ENCODE measurements at places on chromosomes 4 and X.

- DNase-seq: no peak
Measured at GRCh38 chr4:5267408-5267807, 216.1 kb downstream of the STK32B start.

DNA sequence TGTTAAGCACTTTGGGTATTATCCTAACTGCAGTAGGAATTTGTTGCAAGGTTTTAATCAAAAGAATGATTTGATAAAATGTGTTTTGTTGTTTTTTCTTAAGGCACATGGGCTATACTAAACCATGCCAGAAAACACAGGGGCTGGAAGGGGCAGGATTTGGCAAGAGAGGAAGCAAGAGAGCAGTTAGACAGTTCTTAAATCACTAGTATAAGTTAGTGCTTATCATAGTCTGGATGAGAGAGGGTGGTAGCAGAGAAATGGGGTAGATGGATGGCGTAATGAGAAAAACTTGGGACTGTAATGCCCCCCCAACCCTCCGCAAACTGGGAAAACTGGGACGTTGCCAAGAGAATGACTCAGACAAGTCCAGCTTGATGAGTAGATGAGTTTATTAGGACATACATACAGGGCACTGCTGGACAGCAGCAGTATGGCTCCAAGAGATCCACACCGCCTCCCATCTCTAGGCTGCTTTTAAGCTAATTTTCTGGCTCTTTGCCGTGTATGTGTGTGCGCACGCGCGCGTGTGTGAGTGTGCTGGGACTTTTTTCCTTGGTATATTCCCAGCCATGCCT is 151.5 kb downstream of the PDLIM5 start:
- DNase-seq: no peak

DNA sequence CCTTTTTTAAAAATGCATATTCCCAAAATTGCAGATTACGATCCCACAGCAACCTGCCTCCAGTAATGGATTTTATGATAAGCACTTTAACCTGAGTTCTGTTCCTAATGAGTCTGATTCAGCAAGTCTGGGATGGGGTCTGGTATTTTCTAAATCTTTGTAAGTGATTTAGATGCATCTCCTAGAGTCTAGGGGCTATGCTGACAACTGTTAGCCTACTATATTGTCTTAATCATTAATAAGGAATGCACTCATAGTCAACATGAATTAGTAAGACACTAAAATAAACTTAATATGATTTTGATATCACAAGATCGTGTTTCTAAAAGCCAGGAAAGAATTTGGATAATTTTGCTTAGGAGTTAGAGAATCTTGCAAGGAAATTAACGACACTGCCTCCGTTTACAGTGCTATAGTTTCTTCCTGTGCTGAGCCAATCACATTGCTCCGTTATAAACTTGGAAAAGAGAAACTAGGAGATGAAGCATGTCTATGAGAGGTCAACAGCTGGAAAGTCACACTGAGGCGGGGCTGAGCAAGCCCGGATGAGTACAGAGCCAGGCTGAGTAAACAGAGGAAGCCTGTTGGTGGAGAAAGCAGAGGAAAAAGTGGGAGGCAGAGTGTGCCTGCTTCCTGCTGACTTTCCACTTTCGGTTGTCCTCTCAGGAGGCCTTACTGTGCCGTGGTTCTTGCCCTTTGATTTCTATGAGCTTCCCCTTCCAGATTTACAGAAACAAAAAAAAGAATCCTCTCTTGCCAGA is 5.4 kb downstream of the SCARB2 start:
- DNase-seq: no peak

GRCh38 chr4:95910749-95911148 is 70.9 kb downstream of the PDHA2 start:
- DNase-seq: no peak

DNA sequence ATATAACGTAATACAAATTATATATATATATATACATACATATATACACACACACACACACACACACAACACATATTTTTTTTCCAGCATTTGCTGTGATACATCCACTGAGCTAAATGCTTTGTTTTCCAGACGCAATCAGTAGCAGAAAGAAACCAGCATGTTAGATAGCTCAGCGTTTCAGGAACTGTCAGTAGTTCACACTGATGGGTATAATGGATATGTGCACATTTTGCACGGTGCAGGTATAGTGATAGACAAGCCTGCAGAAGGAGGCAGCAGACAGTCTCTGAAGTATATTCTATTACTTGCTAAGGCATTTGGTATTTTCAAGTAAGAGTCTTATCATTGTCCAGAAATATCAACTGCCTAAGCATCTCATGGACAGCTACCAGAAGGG is 741.6 kb upstream of the HS3ST1 start:
- DNase-seq: no peak

GRCh38 chr4:57607566-57608180 is 497.5 kb upstream of the IGFBP7 start:
- DNase-seq: no peak

DNA sequence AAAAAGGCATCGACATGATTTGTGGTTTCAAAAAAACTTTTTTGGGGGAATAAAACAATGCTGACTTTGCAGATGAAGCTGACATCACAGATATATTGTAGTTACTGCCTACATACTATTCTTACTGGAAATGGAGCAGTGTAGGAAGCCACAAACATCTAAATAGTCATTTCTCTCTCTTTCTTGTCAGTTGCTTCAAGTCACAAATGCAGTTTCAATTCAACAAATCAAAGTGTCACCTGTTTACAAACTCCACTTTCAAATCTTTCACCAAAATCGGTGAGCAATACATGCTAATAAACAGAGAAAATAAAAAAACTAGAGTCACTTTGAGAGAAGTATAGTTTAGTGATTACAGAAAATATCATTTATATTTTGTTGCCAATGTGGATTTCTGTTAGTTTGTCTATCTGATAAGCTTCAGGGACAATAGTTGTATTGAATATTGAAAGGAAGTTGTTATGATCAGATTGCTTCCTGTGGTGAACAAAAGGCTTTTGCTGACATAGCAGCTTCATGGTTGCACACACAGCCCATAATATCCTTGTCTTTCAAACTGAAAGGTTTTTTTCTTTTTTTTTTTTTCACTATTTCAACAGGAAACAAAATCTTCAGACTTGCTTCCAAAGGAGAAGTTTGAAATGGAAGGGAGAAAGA is 49.7 kb upstream of the PTPN13 start:
- no peak for DNase-seq

- DNase-seq: peak; percentile 96
Measured at GRCh38 chr4:151541389-151542071, 132.6 kb downstream of the FHIP1A start.

DNA sequence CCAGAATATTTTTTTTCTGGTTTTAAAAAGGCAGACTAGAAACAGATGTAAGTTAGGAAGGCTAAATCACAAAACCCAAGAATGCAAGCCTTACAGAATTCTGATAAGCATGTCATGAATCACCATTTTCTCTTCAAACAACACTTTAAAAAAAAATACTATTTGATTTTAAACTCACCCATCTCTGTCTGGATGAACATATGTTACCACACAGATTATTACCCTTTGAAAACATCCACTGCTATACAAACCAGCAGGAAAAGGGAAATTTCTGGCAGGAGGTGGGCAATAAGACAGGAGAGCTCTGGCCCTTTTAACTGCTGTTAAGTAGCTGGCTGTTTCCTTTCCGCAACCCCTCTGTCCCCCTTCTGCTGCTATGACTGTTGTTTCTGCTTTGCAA is 317.7 kb upstream of the NOCT start:
- DNase-seq: no peak

DNA sequence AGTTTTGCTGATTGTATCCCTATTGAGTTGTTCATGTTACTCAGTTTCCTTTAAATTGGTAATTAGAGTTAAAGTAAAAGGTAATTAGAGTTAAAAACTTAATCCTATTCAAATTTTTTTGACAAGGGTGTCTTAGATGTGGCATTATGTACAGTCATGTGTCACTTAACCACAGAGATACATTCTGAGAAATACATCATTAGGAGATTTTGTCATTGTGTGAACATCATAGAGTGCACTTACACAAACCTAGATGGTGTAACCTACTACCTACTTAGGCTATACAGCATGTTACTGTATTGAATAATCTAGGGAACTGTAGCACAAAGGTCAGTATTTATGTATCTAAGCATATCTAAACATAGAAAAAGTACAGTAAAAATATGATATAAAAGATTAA is 39.2 kb downstream of the BEX3 start:
- no peak for DNase-seq

- DNase-seq: no peak
Measured at GRCh38 chr4:89528526-89529133, 221.0 kb upstream of the GPRIN3 start.

DNA sequence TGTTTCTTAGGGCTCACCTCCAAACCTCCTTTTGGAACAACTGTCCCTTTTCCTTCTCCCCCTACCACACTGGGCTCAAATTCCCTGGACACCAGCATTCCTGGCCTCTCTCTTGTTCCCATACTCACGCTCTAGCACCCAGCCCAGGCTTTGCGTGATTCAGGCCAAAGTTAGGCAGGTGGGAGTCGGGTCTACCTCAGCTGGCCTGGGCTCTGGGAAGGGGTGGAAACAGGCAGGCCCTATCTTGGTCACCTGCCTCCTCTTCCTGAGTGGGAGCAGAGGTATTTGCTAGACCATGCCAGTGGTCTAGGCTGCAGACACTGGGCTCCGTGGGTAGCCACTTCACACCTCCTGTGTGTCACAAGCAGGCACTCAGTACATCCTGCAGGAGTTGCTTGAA is 211.1 kb upstream of the MAMLD1 start:
- DNase-seq: no peak

GRCh38 chrX:11683057-11683456 is 17.3 kb upstream of the ARHGAP6 start:
- DNase-seq: no peak

DNA sequence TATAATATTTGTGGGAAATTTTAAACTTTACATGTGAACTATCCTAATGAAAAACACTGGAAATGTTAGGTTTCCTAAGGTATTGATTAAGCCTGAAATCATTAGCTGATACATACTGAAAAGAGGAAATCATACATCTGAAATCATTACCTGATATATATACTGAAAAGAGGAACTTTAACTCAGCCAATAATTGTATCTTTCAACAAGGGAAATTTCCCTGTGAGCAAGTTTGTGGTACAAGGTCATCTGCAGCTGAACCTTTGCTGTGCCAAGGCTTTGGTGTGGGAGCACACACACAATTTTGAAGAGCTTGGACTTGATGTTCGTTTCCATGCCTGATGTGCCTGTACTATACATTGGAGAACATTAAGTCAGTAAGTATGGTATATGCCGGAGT is 131.9 kb upstream of the USP9X start:
- no peak for DNase-seq

- DNase-seq: peak; percentile 24
Measured at GRCh38 chr4:123505095-123506010, 108.8 kb downstream of the SPRY1 start.

Data from NCI-H1436 treated with DMSO at 0.1 percent for 48 hours (cell line).